ENCODE measurements at places on chromosomes 12 and 14. TPM values are rescaled to one million over a fixed set of nuclear protein-coding genes. Genes with fewer than 3 reads are reported as not detected.
A peak's percentile ranks its signal among the peaks of the same experiment; 100 is the strongest.

Gene ALG10
- 10.7 TPM for total RNA-seq

Gene STON2
- not detected for total RNA-seq

Gene MFAP5
- not detected for total RNA-seq

Gene TSPAN9
- total RNA-seq: 0.82 TPM

Gene SERPINA6
- total RNA-seq: not detected

Gene SOAT2
- 0.22 TPM for total RNA-seq

Gene SYCP3
- total RNA-seq: 0.34 TPM

Gene BEGAIN
- 1.5 TPM for total RNA-seq

Gene RND1
- 4.8 TPM for total RNA-seq

Gene WNT1
- 2.7 TPM for total RNA-seq

Gene RDH16
- total RNA-seq: 0.30 TPM

- DNase-seq: no peak
- H3K4me1 ChIP-seq: peaks cover 5% of the 10 kb centered on the region
- no peak overlapping the region for H3K4me3 ChIP-seq
- no peak overlapping the region for H3K27ac ChIP-seq
- no peaks in the 10 kb centered on the region for H3K36me3 ChIP-seq
- peaks cover 42% of the 10 kb centered on the region for H3K27me3 ChIP-seq
Observed at GRCh38 chr12:54131641-54132280, 57.0 kb downstream of the SMUG1 start.

GRCh38 chr12:116140529-116140928 lies 137.0 kb downstream of the MED13L start:
- no peak overlapping the region for H3K27ac ChIP-seq
- peaks cover 16% of the 10 kb centered on the region for H3K4me1 ChIP-seq
- no peaks in the 10 kb centered on the region for H3K36me3 ChIP-seq
- no peaks in the 10 kb centered on the region for H3K27me3 ChIP-seq
- DNase-seq: no peak

DNA sequence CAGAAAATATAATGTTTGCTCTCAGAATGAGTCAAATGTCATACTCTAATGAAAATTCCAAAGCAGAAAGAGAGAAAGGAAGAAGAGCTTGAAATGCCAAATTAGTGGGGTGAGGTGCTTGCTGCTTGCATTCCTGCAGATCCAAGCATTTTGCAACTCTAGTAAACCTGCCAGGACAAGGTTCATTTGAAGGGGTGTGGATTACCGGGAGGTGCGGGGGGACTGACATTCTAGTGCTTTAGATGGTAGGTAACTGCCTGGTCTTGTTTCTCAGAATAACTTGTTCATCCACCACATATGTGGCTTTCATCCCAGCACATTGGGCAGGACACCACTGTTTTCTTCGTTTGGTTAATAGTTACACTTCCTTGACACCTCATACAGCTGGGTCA lies 144.4 kb downstream of the AKAP6 start:
- no peaks in the 10 kb centered on the region for H3K27me3 ChIP-seq
- no peak overlapping the region for H3K27ac ChIP-seq
- no peak for DNase-seq
- H3K36me3 ChIP-seq: no peaks in the 10 kb centered on the region

GRCh38 chr12:27571463-27571862 lies 47.5 kb downstream of the PPFIBP1 start:
- no peaks in the 10 kb centered on the region for H3K36me3 ChIP-seq
- no peak overlapping the region for H3K4me3 ChIP-seq
- no peaks in the 10 kb centered on the region for H3K4me1 ChIP-seq
- H3K27me3 ChIP-seq: no peaks in the 10 kb centered on the region

- peak; percentile 33 for DNase-seq
- peaks cover 8% of the 10 kb centered on the region for H3K36me3 ChIP-seq
- peak overlapping the region; percentile 63 for H3K27ac ChIP-seq
Observed at GRCh38 chr14:73712071-73712506, 2.1 kb downstream of the PNMA1 start.

- no peak overlapping the region for H3K27ac ChIP-seq
- no peaks in the 10 kb centered on the region for H3K36me3 ChIP-seq
- H3K27me3 ChIP-seq: peaks cover 10% of the 10 kb centered on the region
- no peak for DNase-seq
- no peak overlapping the region for H3K4me3 ChIP-seq
- no peaks in the 10 kb centered on the region for H3K4me1 ChIP-seq
Observed at GRCh38 chr14:104547310-104547997, 32.1 kb upstream of the C14orf180 start.

DNA sequence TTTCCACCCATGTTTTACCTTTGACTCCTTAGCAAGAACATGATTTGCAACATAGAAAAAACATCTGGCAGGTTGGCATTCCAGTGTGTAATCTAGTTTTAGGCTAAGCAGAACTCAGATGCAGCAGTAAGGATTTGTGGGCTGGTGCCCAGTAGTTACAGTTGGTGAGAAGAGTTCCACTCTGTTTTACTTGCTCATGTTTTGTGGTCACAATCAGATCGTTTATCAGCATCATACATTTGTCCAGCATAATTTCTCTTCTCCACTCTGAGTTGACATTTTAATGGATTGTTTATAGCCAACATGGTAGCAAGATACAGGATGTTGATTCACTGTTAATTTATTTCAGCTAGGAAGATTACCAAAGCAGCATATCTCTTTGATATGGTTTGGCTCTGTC lies 120.0 kb downstream of the PDE6H start:
- no peak for DNase-seq
- no peaks in the 10 kb centered on the region for H3K27me3 ChIP-seq
- no peak overlapping the region for H3K4me3 ChIP-seq
- no peak overlapping the region for H3K27ac ChIP-seq

- H3K27me3 ChIP-seq: no peaks in the 10 kb centered on the region
- H3K27ac ChIP-seq: no peak overlapping the region
- H3K36me3 ChIP-seq: no peaks in the 10 kb centered on the region
Observed at GRCh38 chr12:84632556-84632955, 280.0 kb downstream of the SLC6A15 start.

DNA sequence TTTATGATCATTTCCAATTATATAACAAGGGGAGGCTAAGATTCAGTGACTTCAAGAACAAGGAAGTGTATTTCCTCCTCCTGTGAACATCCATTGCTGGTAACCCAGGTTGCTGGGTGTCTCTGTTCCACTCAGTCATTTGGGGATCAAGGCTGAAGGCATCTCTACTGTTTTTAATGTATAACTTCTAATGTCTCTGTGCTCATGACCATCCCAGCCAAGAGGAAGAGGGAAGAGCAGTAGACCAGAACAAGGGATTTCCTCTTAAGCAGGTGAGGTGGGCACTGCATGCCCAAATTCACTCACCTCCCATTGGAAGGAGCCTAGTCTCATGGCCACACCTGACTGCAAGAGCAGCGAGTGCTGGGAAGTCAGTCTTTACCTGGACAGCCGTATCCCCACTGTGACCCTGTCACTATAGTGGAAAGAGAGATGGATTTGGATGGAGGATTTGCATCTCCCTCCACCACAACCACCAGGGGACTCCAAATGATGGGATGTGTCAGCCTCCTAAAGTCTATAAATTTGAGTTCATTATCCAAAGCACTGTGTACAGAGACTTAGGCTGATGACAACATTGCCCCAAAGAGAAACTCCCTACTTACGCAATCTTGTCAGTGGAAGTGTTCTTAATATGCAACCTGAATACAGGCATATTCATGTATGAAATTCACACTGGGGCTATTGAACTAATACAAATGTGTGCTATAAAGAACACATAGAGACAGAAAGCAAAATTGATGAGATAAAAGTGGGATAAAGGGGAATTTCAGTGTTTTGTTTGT lies 368.7 kb downstream of the TMEM132D start:
- H3K4me3 ChIP-seq: no peak overlapping the region
- H3K27ac ChIP-seq: no peak overlapping the region
- no peak for DNase-seq

DNA sequence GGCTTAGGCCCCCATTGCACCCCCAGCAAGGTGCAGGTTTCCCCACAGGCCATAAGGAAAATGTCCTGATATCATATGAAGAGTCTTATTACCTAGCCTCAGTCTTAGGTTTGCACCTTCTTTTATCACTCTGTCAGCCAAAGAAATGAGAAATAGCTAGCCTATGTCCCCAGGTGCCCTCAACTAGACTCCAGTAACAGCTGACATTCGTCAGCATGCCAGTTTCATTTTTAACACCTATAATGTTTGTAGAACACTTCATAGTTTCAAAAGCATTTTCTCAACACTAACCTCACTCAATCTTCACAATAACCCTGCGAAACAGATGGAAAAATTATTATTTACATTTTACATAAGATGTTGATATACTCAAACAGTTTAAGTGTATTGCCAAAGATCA lies 24.0 kb upstream of the OR10P1 start:
- H3K27me3 ChIP-seq: peaks cover 17% of the 10 kb centered on the region
- no peaks in the 10 kb centered on the region for H3K36me3 ChIP-seq
- no peak overlapping the region for H3K27ac ChIP-seq
- DNase-seq: no peak
- H3K4me3 ChIP-seq: no peak overlapping the region

DNA sequence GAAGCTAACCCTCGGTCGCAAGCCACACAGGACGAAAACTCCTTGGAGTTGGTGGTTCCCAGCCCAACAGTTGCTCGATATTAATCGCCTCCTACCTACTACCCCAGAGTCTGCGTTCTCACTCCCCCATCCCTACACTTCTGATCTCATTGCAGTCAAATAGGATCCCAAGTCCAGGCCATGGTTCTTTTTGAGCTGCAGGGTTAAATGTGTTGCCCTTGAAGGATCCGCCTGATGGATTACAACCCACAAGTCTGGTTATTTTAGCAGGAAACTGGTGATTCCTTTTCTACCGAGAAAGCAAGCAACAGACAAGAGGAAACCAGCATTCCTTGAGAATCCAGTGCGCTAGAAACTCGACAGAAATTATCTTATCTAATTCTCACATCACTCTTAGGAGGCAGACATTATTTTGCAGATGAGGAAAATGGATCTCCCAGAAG lies 785 bp upstream of the NIN start:
- H3K27ac ChIP-seq: peak overlapping the region; percentile 88
- H3K36me3 ChIP-seq: no peaks in the 10 kb centered on the region
- H3K4me1 ChIP-seq: peaks cover 35% of the 10 kb centered on the region
- no peak for DNase-seq
- peak overlapping the region; percentile 90 for H3K4me3 ChIP-seq
- no peaks in the 10 kb centered on the region for H3K27me3 ChIP-seq

- H3K27me3 ChIP-seq: no peaks in the 10 kb centered on the region
- H3K36me3 ChIP-seq: no peaks in the 10 kb centered on the region
- H3K27ac ChIP-seq: no peak overlapping the region
Observed at GRCh38 chr12:70762000-70762399, 124.8 kb upstream of the PTPRB start.

GRCh38 chr14:85963486-85963885 lies 433.5 kb downstream of the FLRT2 start:
- no peak overlapping the region for H3K27ac ChIP-seq
- no peaks in the 10 kb centered on the region for H3K27me3 ChIP-seq
- DNase-seq: no peak

DNA sequence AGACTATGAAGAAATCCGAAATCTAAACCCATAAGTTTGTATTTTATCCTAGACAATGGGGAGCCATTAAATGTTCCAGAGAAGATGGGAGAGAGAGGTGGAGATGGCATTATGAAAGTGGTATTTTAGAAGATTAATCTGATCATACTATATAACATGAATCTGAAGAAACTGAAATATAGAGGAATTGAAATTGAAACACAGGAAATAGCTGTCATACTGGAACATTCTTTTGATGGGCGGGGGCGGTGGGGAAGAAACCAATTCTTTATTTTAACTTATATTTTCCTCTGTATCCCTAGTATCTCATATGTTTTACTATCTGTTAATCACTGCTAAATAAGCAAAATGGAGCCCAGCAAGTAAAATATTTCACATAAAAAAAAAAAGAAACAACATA lies 27.0 kb upstream of the FOXN3 start:
- no peak for DNase-seq
- no peaks in the 10 kb centered on the region for H3K27me3 ChIP-seq
- no peak overlapping the region for H3K4me3 ChIP-seq
- H3K4me1 ChIP-seq: peaks cover 37% of the 10 kb centered on the region

GRCh38 chr14:91521061-91521640 lies 11.0 kb upstream of the PPP4R3A start:
- DNase-seq: no peak
- H3K27me3 ChIP-seq: no peaks in the 10 kb centered on the region
- H3K27ac ChIP-seq: no peak overlapping the region
- H3K4me1 ChIP-seq: no peaks in the 10 kb centered on the region
- no peaks in the 10 kb centered on the region for H3K36me3 ChIP-seq
- H3K4me3 ChIP-seq: no peak overlapping the region

DNA sequence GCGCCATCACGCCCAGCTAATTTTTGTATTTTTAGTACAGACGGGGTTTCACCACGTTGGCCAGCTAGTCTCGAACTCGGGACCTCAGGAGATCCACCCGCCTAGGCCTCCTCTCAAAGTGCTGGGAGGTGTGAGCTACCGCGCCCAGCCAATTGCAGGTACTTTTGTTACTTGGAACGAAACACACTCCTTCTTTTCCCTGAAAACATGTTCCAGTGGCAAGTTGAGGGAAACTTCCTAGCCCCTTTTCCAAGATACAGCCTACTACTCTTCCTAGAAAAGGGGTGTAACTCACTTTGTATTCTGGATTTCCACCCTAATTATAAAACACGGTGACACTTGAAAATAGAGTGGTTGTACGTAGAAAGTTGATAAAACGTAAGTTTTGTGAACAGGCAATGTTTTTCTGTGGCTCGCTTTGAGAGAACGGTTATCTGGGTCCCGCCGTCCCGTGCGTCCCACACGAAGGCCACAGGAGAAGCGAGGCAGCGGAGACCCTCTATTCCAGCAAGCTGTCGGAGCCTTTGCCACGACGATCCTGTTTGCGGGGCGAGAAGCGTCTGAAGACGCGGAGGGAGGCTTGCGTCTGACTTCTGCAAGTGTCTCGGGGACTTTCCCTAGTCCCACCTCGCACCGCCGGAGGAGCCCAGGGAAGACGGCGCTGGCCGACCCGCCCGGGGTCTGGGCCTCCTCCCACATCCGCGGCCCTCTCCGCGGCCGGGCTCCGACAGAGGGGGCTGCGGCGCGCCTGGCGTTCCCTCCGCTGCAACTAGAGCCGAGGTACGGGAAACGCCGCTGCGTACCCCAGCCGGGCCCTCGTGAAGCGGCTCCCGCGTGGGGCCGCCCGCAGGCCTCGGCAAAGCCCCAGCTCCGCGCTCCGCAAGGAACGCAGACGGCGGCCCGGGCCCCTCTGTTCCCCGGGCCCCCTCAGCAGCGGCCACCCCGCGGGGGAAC lies 745 bp downstream of the CDCA4 start:
- H3K27me3 ChIP-seq: no peaks in the 10 kb centered on the region
- H3K4me3 ChIP-seq: peak overlapping the region; percentile 66
- DNase-seq: peak; percentile 40
- H3K36me3 ChIP-seq: no peaks in the 10 kb centered on the region
- peak overlapping the region; percentile 64 for H3K27ac ChIP-seq

DNA sequence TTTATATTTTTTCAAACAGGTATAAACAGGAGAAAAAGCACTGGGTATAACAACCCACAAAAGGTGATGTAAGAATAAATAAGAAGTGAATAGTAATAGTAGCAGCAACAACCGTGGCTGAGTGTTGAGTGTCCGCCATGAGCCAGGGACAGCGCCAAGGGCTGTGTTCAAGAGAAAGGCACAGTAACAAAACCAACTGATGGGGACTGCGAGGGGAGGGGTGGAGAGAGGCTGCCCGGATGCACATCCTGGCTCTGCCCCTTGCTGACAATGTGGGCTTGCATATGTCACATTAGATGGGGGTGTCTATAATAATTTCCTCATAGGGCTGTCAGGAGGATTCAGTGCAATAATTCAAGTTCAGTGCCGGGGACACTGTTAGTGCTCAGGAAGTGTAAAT lies 912.4 kb downstream of the VRK1 start:
- no peaks in the 10 kb centered on the region for H3K27me3 ChIP-seq
- H3K4me3 ChIP-seq: no peak overlapping the region
- H3K4me1 ChIP-seq: peaks cover 45% of the 10 kb centered on the region
- no peaks in the 10 kb centered on the region for H3K36me3 ChIP-seq

GRCh38 chr12:56991319-56992246 lies 14.8 kb downstream of the ZBTB39 start:
- H3K4me3 ChIP-seq: no peak overlapping the region
- H3K27ac ChIP-seq: no peak overlapping the region
